Hematopoietic multipotent progenitor cell treated with erythropoietin and hydrocortisone succinate and interleukin-3 and kit ligand, for 15 days (in vitro differentiated cells): ENCODE measurements at places on chromosomes 2 and 18.

DNA sequence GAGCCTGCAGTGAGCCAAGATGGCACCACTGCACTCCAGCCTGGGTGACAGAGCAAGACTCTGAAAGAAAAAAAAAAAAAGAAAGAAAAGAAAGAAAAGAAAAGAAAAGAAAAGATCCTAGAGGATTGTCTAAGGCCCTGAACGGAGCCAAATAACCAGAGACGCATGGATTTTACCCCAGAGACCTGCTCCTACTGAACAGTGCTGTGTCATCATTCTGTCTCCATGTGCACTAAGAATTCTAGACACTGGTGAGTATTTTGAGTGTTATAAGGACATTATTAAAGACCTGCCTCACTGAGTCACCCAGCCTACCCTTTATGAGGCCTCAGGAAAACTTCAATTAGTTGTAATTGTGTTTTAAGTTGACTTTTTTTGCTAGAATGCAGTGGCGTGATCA, 61.9 kb upstream of the RIOK3 start:
- DNase-seq, result no peak

DNA sequence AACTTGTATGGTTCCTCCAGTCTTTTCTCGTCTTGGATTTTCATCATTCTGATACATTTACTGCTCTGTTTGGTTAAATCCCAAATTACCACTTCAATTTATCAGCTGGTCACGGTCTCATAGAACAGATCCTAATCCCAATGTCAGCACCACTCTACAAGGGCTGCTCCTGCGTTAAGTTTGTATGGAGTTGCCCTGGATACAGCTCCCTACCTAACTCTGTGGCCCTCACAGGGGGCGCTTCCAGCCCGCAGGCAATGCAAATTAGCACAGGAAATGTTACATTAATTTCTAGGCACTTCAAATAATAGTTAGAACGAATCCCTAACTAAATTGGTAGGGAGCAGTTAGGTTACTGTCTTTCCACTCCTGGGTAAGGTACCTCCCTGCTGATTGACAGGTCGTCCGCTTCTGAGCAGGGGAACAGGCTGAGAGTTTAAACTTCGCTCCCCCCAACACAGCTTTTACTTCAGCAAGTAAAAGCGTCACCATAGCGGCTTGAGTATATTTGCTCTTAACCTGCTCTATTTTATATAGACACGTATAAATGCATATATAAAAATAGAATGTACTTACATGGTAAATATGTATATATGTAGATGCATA, 238.5 kb upstream of the FANCL start:
- DNase-seq, result no peak

DNA sequence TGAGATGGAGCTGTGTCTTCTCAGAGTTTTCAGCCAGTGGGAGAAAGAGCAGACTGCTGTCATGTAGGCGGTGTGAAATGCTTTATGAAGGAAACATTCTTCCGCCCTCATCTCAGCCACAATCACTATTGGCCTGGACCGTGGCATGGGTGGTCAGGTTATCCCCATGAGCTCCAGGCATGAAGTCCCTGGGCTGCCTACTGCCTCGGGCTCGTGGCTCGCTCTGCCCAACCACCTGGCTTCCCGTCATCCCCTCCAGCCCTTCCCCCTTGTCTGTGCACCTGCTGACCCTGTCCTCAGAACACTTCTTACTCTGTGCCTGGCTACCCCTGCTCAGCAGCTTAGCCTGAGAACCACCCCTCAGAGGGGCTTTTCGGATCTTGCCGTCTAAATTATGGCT, 15.5 kb downstream of the COLEC11 start:
- no peak for DNase-seq

DNA sequence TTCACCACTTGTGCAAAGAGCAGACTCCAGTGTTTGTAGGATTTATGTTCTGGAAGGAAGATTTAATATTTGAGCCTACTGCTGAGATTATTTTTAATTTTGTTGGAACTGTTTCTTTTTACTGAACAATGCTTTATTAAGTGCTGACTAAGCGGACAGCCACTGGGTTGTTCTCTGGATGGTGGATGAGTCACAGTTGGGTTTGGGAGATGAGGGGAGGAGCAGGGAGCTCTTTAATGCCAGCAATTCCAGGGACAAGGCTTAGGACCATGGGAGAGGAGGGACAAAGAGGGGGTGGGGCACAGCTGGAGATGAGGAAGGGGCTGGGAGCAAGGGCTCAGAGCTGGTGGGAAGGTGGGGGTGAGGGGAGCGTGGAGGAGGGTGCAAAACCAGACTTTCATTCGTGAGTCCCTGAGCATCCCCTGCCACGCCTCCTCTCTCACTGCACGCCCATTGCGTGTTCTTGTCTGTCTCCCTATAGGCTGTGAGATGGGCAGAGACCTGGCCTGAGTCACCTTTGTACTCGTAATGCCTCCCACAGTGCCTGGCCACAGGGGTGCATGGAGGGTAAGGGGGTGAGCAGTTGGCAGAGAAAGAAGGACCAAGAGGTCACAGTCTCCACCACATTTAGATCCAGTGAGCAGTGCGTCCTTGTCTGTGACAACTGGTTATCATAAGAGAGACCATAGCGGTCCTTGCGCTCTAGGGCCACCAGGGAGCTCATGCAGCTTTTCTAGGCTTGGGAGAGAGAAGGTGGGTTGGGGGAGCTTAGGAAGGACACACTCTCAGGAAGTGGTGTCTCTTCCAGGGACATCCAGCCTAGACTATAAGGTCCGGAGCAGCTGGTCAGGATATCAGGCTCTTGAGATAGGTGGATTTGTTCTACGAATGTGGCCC, 18.4 kb downstream of the SLC4A3 start:
- DNase-seq, result no peak

DNA sequence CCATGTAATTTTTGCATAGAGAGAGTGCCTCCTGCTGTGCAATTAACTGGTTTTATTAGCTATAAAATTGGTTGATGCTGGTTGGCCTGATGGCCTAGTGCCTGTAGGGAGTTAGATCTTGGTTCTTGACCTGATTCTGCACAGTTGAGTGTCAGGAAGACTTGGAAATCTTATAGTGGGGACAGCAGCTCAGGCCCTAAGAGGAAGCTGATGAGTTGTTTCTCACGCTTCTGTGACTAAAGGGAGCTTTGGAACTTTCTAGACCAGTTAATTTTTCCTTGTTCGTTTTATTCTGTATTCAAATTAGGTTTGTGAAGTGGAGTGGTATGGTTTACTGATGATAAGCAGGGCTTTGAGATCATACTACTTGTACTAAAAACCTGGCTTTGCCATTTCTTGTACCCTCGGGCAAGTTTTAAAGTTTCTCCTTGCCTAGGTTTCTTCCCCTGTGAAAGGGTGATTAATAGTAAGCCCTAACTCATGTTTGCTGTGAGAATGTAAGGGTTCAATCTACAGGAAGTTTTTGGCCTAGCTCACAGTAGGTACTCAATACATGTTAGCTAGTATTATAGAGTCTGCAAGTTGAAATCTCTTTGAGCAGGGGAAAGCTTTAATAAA, 82.1 kb downstream of the MAP3K20 start:
- DNase-seq, result no peak

GRCh38 chr2:8662239-8662879, 19.5 kb upstream of the ID2 start:
- peak; percentile 17 for DNase-seq

GRCh38 chr2:3470166-3470651, 49.1 kb downstream of the ADI1 start:
- DNase-seq, result no peak

DNA sequence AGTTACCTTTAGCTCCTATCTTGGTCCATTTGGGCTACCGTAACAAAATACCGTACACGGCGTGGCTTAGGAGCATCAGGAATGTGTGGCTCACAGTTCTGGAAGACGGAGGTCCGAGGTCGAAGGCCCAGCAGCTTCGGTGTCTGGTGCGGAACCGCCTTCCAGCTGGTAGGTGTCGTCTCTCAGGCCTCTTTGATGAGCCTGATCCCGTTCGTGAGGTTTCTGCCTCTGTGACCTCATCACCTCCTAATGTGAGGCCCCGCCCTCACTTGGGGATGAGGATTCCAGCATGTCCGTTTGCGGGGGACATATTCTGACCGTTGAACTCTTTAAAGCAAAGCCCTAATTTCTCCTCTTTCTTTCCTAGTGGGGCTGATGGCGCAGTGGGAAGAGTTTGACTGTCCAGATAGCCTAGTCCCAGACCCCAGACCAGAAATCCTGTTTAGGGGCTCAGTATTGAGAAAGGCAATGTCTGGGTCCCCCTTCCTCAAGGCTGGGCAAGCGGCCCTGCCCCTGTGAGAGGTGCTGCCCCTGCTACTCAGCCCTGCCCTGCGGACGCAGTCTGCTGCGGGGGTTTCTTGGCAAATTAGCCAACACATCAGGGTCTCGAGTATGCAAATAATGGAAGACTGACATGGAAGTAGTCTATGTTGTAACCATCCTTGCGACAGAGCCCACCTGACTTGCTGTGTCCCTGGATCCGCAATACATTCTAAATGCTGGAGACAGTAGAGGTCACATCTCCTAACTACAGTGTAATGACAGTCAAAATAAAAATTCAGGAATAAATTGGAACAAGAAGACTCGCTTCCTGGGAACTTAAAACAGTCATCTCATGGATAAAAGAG, 128.0 kb downstream of the ASB1 start:
- DNase-seq, result no peak

DNA sequence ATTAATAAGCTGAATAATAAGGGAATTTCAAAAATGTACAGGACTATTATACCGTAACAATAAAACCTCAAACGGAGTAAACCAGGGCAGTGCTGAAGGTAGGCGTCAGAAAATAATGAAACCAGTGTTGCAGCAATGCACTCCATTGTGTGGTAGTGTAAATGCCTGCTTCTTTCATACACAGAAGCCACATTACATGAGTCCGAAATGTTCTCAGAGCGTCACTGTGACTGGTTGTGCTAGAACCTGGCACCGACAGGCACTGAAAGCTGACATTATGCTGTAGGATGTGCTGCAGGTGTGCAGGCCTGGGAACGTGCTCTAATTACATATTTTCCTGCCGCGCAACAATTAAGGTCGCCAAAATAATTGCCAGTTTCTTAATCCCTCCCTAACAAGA, 53.3 kb downstream of the ZEB2 start:
- DNase-seq, result no peak

- DNase-seq, result no peak
Observed at GRCh38 chr2:197164141-197164754, 146.3 kb downstream of the ANKRD44 start.

- DNase-seq, result no peak
Observed at GRCh38 chr2:64168756-64169155, 24.5 kb upstream of the PELI1 start.

GRCh38 chr2:239753401-239753837, 271.7 kb downstream of the NDUFA10 start:
- no peak for DNase-seq

GRCh38 chr2:222944552-222944951, 83.7 kb downstream of the ACSL3 start:
- DNase-seq, result no peak

GRCh38 chr2:179861416-179862067, at the start of gene ZNF385B:
Gene ZNF385B, minus strand, starts transcription at chr2:179861612.
- DNase-seq, result no peak

DNA sequence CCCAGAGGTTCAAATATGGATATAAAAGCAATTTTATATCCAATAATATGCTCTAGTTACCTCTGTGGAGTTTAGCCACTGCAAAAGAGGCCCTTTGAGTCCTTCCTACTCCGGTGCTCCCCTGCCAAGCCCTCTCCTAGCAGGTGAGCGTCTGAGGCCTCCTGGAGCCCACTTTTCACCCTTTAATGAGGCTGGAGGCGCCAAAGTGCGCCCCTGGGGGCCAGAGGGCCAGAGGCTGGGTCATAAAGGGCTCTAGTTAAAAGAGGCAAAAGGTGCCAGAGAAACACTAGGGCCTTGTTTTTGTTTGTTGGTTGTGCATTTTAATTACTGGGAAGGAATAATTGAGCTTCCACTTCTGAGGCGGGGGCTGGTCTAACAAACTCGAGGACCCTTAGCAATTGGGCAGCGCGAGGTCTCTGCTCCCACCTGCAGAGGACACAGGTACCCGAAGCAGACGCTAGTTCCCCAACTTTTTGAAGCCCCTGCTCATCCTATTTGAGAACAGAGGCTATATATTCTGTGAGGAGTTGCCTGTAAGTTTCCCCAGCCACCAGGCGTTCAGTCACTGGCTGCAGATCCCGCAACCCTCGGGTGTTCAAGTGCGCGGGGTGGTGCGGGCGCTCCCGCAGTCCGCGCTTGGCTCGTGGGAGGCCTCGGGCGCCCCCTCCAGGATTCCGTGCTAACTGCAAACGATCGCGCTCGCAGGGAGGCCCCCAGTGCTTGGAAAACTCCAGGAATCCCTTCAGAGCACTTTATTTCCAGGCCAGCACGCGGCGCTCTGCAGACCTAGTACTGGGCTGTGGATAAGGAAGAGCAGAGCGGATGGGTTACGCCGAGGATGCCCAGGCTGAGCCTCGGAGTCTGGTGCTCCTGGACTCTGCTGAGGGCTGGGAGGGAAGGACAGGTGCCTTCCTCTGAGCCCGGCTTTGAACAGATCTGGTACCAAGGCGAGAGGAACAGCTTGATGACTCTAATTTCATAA, 14.1 kb downstream of the MSGN1 start:
- peak; percentile 42 for DNase-seq

GRCh38 chr2:190984595-190984994, 29.4 kb downstream of the STAT1 start:
- DNase-seq, result no peak

- no peak for DNase-seq
Observed at GRCh38 chr2:216538538-216538937, 39.9 kb downstream of the RPL37A start.

DNA sequence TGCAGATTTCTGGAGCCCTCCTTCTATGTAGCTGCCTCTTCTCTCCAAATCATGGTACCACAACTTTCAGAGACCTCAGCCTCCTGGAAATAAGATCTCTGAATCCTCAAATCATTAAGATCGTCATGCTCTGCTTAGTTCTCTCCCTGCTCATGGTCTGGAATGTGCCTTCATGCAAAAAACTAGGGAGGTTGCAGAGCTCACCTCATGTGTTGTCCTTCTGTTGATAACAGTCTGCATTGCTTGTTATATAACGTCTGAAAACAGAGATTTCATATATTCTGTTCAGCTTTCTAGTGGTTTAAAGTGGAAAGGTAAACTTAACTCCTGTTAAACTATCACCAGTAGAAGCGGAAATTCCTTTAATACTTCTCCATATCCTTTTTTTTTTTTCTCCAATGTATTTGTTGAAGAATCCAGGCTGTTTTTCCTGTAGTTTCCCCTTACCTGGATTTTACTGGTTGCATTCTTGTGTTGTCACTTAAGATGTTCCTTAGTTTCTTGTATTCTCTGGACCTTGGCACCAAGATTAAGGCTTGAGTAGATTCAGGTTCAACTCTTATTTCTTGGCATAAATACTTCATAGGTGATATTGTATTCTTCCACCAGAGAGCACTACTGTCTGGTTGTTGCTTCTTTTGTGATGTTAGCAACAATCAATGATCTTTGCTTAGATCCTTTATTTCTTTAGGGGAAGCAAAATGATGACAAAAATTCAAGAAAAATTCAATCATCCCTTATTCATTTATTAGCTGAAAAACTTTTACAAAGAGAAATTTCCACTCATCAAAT, 211.3 kb downstream of the LOXHD1 start:
- no peak for DNase-seq

DNA sequence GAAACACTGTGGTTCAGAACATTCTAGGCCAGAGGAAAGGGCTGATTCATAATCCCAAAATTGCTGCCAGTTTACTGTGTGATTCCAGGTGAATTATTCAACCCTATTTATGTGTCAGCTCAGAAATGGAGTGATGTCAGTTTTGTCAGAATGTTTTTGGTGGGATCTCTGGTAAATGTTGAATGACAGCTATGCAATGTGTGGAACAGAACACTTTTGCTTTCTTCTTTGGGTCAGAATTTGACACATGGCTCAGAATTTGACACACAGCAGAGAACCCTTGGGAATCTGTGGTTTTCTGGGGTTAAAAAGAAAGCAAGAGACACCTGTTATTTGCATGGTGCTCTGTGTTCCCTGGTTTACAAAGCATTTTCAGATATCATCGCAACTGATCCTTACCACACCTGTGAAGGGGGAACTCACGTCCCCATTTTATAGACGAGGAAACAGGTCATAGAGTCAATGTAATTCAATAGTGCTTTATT, 1.6 kb upstream of the MTA3 start:
- no peak for DNase-seq
